ENCODE measurements at places on chromosomes 6 and 20.

DNA sequence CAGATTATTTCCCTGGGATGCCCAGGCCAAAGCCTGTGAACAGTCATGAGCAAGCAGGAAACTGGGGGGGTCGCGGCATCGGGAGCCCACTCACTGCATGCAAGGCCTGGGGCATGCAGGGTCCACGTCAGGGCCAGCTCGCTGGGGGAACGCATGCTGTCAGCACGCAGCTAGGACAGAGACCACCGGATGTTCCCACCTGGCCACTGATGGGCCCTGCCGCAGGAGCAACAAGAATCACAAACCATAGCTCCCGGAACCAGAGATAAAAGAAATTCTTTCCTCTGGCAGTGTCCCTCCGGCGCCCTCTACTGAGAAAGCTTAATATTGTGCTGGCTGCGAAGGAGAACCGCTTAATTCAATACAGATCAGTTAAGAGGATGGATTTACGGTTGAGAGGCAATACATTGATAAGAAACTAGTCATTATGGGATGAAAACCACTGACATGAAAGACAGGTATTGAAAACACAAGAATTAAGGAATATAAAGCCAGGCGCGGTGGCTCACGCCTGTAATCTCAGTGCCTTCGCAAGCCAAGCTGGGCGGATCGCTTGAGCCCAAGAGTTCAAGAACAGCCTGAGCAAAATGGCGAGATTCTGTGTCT is 32.6 kb downstream of the C6orf15 start:
- DNase-seq, result peak; percentile 70
- peaks cover 9% of the 10 kb centered on the region for H3K4me1 ChIP-seq
- H3K36me3 ChIP-seq, result no peaks in the 10 kb centered on the region
- peaks cover 12% of the 10 kb centered on the region for H3K27me3 ChIP-seq
- no peak overlapping the region for H3K27ac ChIP-seq

DNA sequence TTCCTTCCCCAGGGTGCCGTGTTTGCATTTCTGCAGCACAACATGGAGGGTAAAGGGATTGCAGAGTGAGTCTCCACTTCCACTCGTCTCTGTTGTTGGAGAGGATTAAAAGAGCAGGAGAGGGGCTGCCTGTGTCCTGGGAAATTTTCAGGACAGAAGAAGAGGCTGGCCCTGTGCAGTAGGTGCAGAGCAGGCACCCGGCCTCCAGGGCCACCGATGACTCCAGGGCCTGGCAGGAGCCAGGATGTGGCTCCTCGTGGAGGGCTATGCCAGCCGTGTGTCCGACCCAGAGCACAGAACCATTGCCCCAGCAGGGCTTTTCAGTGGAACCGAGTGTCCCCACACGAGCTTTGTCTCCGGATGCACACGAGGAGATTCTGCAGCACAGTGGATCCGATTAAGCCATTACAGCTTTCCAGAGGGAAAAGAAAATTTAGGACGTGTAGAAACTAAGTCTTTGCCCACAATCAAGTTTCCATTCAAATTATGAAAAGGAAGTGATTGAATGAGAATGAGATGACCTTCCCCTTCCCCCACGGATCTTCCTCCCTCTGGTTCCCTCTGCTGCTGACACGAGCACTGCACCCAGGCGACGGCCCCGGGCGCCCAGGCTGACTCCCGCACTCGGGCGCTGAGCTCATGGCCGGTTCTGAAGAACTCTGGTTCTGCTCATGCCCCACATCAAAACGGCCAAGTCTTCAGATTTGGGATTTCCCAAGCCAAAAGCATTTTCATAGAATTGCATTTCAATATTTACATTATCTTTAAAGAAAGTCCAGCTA is 43.1 kb upstream of the UNC93A start:
- DNase-seq, result no peak
- no peaks in the 10 kb centered on the region for H3K36me3 ChIP-seq
- peaks cover 11% of the 10 kb centered on the region for H3K27me3 ChIP-seq

DNA sequence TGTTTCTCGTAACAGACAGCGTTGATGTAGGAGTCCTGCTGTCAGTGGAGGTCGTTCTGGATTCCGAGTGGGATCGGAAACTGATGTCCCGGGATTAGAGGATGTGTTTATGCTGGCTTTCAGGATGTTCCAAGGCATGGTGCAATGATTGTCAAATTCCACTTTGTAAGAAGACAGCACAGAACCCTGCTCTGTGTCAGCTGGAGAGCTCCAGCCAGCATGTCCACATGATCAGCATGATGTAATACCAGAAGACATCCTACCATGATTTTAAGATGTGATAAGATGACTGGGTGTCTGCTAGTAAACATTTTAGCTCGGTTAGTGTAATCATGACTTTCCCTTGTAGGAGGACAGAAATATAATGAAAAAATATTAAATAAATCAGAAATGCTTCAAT is 20.3 kb downstream of the ENPP1 start:
- no peak overlapping the region for H3K27ac ChIP-seq
- peaks cover 16% of the 10 kb centered on the region for H3K27me3 ChIP-seq
- no peaks in the 10 kb centered on the region for H3K36me3 ChIP-seq

DNA sequence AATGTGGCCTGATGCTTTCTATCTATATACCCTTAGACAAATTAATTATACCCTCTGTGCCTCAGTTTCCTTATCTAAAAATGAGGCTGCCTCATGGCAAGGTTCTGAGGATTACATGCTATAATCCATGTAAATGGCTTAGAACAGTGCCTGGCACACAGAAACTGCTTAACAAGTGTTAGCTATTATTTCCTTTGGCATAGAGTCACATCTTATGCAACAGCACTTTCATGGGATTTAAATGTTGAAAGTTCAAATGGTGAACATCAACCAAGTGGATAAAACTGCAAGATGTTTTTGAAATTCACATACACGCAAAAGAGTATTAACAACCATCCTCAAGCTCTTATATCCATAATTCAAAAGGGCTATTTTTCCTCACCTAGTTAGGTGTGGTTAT is 202.8 kb upstream of the JAG1 start:
- H3K27ac ChIP-seq, result no peak overlapping the region
- no peaks in the 10 kb centered on the region for H3K36me3 ChIP-seq
- H3K4me1 ChIP-seq, result no peaks in the 10 kb centered on the region
- DNase-seq, result no peak
- H3K27me3 ChIP-seq, result no peaks in the 10 kb centered on the region
- H3K4me3 ChIP-seq, result no peak overlapping the region

DNA sequence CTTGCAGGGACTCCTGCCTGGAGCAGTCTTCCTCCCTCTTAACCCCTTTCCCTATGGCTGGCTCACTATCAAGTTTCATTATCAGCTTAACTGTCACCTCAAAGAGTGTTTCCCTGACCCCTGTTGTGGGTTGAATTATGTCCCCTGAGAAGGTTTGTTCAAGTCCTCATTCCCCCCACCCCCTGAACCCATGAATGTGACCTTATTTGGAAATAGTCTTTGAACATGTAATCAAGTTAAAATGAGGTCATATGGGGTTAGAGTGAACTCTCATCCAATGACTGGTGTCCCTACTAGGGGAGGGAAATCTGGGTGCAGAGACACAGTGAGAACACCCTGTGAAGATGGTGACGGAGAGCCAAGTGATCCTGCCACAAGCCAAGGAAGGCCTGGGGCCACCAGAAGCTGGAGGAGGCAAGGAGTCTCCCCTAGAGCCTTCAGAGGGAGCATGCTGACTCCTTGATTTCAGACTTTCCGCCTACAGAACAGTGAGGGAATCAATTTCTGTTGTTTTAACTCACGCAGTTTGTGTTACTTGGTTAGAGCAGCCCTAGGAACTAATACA is 165.2 kb upstream of the TOP1 start:
- no peak overlapping the region for H3K27ac ChIP-seq
- no peaks in the 10 kb centered on the region for H3K4me1 ChIP-seq
- H3K4me3 ChIP-seq, result no peak overlapping the region
- DNase-seq, result no peak
- H3K36me3 ChIP-seq, result no peaks in the 10 kb centered on the region

DNA sequence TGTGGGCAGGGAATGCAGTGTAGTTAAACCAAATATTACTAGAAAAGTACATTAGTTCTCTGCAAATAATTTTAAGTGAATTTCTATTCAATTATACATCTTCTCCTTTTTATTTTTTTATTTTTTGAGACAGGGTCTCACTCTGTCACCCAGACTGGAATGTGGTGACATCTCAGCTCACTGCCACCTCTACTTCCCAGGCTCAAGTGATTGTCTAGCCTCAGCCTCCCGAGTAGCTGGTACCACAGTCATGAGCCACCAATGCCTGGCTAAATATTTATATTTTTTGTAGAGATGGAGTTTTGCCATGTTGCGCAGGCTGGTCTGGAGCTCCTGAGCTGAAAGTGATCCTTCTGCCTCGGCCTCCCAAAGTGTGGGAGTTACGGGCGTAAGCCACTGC is 76.1 kb downstream of the ITCH start:
- no peaks in the 10 kb centered on the region for H3K27me3 ChIP-seq
- DNase-seq, result no peak
- H3K4me3 ChIP-seq, result no peak overlapping the region
- H3K27ac ChIP-seq, result no peak overlapping the region
- peaks cover 18% of the 10 kb centered on the region for H3K4me1 ChIP-seq
- peaks cover 32% of the 10 kb centered on the region for H3K36me3 ChIP-seq

DNA sequence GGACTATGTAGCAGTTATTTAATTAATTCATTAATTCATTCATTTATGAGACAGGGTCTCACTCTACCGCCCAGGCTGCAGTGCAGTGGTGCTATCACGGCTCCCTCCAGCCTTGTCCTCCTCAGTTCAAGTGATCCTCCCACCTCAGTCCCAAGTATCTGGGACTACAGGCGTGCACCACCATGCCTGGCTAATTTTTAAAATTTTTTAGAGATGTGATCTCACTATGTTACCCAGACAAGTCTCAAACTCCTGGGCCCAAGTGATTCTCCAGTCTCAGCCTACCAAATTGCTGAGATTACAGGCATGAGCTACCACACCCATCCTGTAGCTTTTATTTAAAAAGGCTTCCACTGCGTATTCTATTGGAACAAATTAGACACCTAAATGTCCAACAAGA is 23.4 kb downstream of the SRPK1 start:
- peaks cover 53% of the 10 kb centered on the region for H3K36me3 ChIP-seq
- no peaks in the 10 kb centered on the region for H3K27me3 ChIP-seq
- H3K4me1 ChIP-seq, result peaks cover 5% of the 10 kb centered on the region
- DNase-seq, result no peak

GRCh38 chr6:110387986-110388385 is 27.4 kb downstream of the DDO start:
- peaks cover 15% of the 10 kb centered on the region for H3K4me1 ChIP-seq
- no peak for DNase-seq
- no peak overlapping the region for H3K27ac ChIP-seq
- no peaks in the 10 kb centered on the region for H3K36me3 ChIP-seq
- no peaks in the 10 kb centered on the region for H3K27me3 ChIP-seq

DNA sequence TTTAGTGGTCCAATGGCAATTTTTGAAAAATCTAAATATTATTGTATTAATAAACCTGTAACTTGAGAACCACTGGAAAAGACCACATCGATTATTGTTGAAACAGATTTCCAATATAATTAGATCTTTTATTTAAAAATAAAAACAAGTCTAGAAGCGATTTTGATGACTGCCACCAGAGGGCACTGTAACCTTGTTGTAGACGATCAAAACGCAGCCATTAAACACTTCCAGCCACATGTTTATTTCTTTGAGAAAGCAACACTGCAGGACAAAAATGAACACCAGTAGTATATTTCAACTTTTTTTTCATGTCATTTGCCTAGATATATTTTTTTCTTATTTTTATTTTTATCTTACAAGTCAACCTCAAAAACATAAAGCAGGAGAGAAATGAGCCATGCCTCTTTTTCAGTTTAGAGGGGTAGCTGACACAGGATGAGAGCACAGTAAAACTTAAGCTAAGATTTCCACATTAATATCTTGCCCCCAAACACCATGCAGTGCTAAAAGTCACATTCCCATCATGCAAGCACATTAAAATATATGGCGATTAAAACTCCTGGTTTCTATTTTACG is 115.4 kb downstream of the OPRM1 start:
- H3K36me3 ChIP-seq, result peaks cover 3% of the 10 kb centered on the region
- H3K4me3 ChIP-seq, result no peak overlapping the region
- H3K4me1 ChIP-seq, result peaks cover 27% of the 10 kb centered on the region
- peak; percentile 67 for DNase-seq
- no peak overlapping the region for H3K27ac ChIP-seq

Measured in activated CD4-positive, alpha-beta memory T cell treated with anti-CD3 and anti-CD28 coated beads, Interleukin-2, amount 10 ng/mL, durations not matched to agents 7 days and 5 days (primary cell).